Thoracic aorta (tissue), 2 donors: ENCODE measurements at places on chromosomes 13 and 19.

GRCh38 chr13:93224535-93224934 lies 2.1 kb upstream of the GPC6 start:
- DNase-seq: no peak

- DNase-seq: no peak
Observed at GRCh38 chr19:32570081-32570785, 10.8 kb upstream of the PDCD5 start.

- DNase-seq: no peak
Observed at GRCh38 chr19:56953470-56953869, 112.9 kb upstream of the PEG3 start.

DNA sequence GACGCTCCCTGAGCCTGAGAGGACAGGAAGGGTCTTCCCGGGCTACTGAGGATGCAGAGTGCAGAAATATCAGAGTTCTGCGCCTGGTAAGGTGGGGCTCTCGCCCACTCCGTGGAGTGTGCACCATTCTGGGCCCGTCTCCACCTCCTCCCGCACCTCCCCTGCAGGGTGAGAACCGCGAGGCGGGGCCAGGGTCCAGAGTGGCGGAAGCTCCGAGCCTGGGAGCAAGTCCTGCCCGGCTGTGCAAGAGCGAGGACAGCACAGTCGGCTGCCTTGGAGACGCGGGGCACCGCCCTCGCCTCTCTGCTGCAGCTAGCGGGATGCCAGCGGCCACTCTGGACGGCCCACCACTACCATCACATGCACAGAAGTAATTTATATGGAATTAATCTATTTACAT lies 2304.4 kb downstream of the PCDH9 start:
- DNase-seq: no peak

GRCh38 chr19:53868091-53868891 lies 608 bp downstream of the MYADM start:
- DNase-seq: no peak

- DNase-seq: no peak
Observed at GRCh38 chr19:45771311-45771933, 2.4 kb upstream of the SIX5 start.

DNA sequence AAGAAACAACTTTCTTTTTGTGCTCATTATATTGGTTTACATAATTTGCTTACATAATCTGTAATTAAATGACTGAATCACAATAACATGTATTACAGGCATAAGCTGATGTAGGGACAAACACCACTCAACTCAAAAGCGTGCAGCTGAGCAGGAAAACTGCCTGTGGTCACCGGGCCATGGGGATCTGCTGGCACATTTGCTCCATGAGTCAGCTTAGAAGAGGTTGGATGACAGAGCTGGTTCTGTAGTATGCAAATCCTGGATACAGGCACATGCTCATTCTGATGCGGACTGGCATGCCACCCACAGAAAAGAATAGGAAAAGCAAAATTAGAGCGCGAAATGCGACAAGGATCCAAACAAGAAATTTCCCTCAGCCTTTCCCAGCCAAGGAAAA lies 128.6 kb downstream of the USP12 start:
- peak; percentile 11 for DNase-seq

- DNase-seq: no peak
Observed at GRCh38 chr13:63910511-63910910, 2494.9 kb upstream of the PCDH20 start.

- no peak for DNase-seq
Observed at GRCh38 chr13:46119883-46120614, 15.2 kb upstream of the CPB2 start.
